ENCODE measurements at places on chromosomes 4 and X.

GRCh38 chr4:118746251-118746919 lies 61.2 kb downstream of the METTL14 start:
- DNase-seq: no peak

DNA sequence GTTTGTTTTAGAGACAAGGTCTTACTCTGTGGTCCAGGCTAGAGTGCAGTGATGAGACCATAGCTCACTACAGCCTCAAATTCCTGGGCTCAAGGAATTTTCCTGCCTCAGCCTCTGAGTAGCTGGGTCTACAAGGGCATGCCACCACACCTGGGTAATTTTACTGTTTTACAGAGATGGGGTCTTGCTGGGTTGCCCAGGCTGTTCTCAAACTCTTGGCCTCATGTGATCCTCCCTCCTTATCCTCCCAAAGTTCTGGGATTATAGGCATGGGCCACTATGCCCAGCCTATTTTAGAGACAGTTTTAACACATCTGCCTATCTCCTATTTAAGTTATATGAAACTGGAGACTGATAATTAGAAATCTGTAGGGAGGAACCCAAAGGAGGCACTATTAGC lies 53.8 kb downstream of the SPRY1 start:
- no peak for DNase-seq

DNA sequence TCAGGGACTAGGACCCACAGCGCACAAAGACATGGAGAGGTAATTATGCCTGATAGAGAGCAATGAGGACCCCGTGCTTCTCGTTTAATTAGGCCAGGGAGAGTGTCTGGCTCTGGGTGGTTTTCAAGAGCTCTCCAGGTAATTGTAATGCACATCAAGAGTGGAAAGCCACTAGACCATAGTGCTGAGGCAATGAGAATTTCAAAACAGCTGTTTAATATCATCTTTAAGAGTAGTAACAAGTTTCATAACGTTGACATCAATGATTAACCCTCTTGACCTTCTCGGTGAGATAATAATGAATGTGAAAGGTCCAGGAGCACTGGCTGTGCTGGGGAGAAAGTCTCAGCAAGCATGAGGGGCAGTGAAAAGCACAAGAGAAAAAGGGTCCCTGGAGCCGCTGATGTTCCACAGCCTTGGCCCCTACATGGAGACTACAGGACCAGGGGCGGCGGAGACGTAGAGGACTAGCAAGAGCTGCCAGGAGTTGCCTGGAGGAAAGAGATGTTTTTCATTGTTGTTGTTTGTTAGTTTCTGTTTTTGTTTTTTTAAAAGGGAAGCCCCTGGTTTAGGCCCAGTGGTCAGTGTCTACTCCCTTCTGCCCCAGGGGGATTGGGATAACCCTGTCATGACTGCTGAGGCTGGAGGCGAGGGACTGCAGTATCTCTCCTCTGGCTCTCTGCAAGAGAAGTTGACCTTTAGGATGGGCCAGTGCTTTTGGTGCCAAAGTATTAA lies 14.8 kb upstream of the CXCR3 start:
- DNase-seq: no peak

- no peak for DNase-seq
Observed at GRCh38 chr4:94139931-94140612, 67.6 kb upstream of the SMARCAD1 start.

GRCh38 chr4:89757154-89757719 lies 79.7 kb downstream of the SNCA start:
- DNase-seq: peak; percentile 29

DNA sequence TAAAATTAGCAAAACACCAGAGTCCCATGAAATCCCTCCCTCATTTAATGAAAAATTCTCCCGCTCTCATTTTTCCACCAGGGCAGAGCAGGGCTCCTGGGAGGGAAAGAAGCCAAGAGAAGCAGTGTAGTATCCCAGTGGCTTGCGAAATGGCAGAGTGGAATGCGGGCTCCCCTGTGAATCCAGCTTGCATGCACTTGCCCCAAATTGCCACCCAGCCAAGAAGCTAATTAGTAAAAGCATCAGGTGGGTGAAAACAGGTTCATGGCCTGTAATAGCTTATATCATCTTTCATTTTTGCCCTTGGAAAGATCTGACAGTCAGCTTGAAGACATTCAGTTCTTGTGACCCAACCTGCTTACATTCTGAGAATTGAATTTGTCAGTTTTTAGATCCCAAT lies 10.1 kb downstream of the AMOT start:
- DNase-seq: no peak

DNA sequence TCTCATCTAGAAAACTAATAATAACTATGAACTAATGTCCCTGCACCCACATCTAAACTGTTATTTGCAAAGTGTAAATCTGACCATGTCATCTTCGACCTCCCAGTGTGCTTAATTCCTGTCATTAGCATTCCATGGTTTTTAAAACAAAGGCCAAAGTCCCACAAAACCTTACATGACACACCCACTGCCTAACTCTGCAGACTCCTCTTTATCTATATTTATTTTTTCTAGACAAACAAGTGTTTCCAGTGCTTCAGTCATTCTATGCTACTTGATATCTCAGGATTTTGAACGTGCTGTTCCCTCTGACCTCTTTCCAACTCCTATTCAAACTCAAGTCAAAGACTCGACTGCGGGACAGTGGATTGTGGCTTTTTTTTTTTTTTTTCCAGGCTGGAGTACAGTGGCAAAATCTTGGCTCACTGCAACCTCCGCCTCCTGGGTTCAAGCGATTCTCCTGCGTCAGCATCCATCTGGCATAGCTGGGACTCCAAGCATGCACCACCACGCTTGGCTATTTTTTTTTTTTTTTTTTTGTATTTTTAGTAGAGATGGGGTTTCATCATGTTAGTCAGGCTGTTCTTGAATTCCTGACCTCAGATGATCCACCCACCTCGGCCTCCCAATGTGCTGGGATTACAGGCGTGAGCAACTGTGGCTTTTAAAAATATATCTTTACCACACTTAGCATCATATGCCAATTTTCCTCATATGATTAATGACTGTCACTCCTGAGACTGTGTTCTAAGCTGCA lies 1511.0 kb downstream of the ARAP2 start:
- no peak for DNase-seq

GRCh38 chr4:111046811-111047210 lies 423.9 kb upstream of the PITX2 start:
- DNase-seq: peak; percentile 91

- DNase-seq: peak; percentile 45
Observed at GRCh38 chr4:174461466-174462106, 60.7 kb downstream of the HPGD start.

DNA sequence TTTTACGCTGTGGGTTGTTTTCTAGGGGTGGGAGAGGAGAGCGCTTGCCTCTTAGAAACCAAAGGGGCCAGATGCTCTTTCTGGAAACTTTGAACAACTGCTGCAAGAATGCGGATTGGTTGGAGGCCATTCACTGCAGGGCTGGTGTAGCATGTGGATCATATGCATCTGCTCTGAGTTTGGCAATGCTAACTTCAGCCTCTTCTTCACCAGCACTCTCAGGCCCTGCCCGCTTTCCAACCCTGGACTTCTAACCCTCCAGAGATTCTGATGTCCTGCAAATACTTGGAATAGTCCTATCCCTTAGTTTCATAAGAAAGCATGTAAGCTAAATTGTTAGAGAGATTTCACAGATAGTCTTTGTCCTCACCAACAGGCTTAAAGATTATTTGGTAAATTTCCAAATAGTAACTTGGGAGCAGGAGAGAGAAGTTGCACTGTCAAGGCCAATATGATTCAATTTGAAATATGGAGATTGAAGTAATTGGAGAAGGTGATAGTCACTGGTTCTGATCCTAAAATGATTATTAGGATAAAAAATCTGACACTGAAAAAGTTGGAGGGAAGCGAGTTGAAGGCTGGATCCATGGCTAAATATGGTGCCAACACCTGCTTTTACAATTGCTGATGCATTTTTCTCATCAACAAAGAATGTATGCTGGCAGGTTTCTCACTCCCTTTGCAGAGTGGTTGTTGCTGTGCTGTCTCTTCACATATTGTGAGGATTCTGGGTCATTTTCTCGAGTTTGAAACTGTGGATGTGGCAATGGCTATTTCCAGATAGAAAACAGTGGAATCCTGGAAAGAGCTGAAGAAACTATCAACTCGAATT lies 210.4 kb downstream of the PTTG2 start:
- no peak for DNase-seq

DNA sequence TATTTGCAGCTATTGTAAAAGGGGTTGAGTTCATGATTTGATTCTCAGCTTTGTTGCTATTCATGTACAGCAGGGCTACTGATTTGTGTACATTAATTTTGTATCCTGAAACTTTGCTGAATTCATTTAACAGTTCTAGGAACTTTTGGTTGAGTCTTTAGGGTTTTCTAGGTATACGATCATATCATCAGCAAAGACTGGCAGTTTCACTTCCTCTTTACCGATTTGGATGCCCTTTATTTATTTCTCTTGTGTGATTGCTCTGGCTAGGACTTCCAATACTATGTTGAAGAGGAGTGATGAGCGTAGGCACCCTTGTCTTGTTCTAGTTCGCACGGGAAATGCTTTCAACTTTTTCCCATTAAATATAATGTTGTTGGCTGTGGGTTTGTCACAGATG lies 48.1 kb downstream of the NPY1R start:
- DNase-seq: no peak

- peak; percentile 25 for DNase-seq
Observed at GRCh38 chrX:77440330-77440729, 6.9 kb upstream of the FGF16 start.

DNA sequence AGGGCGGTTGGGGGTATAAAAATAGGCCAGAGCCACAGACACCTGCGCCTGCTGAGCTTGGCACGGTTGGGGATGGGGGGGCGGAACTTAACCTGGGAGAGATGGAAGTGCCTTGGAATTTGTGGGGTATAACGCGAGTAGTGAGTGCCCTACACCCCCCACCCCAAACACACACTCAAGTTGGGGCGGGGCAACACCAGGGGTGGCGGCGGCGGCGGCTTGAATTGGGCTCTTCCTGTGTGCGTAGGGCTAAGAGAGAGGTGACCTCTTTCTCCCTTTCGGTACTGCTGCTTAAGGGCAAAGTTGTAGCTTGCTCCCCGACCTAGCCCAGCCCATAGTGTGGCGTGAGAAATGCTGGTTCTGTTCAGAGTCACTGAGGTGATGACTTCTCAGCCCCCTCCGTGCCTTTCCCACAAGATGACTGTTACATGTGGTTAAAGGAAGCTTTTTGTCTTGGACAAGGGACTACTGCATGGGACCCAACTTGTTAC lies 839 bp downstream of the STK26 start:
- peak; percentile 36 for DNase-seq

- DNase-seq: peak; percentile 81
Observed at GRCh38 chr4:13484122-13484748, at the start of gene RAB28. Gene RAB28 (minus strand): TSS chr4:13484340.

DNA sequence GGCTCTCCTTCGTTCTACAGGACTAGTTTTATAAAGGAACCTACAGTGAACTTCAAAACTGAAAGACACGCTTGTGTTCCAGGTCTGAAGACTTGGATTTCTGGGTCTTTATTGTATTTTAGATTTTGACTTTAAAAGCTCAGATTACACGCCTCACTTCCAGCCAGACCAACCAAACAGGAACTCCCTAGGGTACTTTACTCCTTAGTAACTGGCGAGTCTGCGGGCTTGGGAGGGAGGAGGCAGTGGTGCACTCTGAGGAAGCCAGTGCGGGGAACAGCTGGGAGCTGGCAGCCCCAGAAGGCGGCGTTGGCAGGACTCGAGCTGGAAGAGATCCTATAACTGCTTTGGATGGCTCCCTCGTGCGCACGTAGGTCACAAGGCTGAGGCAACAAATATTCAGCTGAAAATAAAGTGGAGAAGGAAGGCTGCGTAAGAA lies 391 bp upstream of the PHKA1 start:
- peak; percentile 21 for DNase-seq

GRCh38 chrX:155235891-155236290 lies 19.6 kb downstream of the VBP1 start:
- DNase-seq: no peak

GRCh38 chr4:26884486-26884988 lies 23.9 kb downstream of the STIM2 start:
- no peak for DNase-seq

DNA sequence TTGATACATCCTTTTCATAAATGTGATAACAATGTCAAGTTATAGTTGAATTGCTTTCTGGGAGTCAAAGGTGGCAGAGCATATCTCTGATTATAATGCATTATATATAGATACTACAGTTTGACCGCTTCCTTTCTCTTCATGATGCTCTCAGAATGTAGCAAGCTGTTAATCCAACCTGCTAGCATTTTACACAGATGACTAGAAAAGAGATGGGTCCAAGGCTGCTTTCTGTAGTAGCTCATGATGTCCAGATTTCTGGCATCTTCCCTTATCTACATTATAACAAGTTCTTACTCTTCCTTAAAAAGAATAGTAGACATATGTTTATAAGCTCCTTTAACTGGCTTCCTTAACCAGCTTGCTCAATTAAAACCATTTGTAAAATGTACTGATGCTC lies 192.0 kb downstream of the NWD2 start:
- no peak for DNase-seq

GRCh38 chr4:19982556-19982955 lies 269.1 kb upstream of the SLIT2 start:
- DNase-seq: no peak

GRCh38 chr4:150852216-150852615 lies 162.9 kb downstream of the LRBA start:
- no peak for DNase-seq

GRCh38 chr4:95114521-95114920 lies 356.8 kb downstream of the BMPR1B start:
- DNase-seq: no peak

DNA sequence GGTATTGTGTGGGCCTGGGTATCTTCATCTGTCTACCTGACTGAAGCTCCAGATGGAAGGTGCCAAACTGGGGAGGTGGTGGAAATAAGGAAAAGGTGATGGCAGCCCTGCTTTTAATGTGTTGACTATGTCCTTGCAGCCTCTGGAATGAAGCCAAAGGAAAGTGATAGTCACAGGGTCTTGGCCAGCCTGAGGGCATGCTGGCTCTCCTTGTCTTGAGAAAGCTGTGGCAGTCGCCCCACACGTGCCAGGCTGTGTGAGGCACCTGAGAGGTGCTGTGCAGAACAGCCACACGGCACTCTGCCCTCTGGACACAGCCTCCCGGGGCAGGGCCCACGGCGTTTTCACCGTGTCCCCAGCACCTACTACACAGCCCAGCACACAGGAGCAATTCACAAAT lies 77.6 kb downstream of the NAT8L start:
- no peak for DNase-seq

DNA sequence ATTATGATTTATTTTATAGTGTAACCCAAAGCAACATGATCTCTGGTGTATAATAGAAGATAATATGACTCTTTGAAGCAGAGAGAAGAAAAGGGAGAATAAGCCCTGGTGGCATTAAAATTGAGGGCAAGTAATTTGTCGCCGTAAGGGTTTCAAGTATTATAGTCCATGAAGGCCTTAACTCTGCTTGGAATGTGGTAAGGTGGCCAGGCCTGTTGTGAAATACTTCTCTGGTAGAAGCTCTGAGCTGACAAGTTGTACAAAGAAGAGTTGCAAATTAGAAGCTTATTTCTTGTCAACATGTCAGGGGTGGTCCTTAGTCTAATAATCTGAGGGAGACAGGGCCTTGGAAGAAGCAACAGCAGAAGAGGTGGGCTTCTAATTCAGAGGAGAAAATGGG lies 151.7 kb upstream of the HHIP start:
- DNase-seq: no peak

- DNase-seq: no peak
Observed at GRCh38 chrX:119500061-119500800, 32.0 kb downstream of the SLC25A5 start.

- DNase-seq: no peak
Observed at GRCh38 chrX:23621621-23622265, 45.5 kb upstream of the PRDX4 start.

- no peak for DNase-seq
Observed at GRCh38 chr4:149793459-149793858, 22.2 kb downstream of the IQCM start.

GRCh38 chrX:80014141-80014940 lies at the start of gene TBX22:
Gene TBX22 (plus strand): TSS chrX:80014753. CDS start chrX:80022270, 7,517 bp downstream.
- DNase-seq: no peak

Measured in RCC 7860 (cell line).